ENCODE measurements at places on chromosomes 7 and 10.

- DNase-seq, result no peak
Measured at GRCh38 chr10:54057357-54057756, 743.7 kb downstream of the PCDH15 start.

DNA sequence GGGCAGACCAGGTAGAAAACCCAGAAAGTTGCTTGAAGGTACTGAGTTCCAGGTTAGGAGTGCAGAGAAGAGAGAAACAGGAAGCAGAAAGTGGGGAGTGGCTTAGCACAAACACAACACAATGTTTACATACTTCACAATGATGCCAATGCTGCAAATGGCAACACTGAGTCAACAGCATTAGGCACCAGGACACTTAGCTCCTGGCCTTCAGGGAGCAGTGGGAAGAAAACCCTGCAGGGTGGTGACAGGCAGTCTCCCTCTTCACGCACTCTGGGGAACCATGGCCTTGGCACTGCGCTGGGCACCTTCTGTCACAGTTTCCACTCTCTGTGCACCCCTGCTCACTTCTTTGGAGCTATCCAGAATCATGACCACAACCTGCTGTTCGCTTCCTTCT, 7.3 kb downstream of the ICA1 start:
- peak; percentile 26 for DNase-seq

DNA sequence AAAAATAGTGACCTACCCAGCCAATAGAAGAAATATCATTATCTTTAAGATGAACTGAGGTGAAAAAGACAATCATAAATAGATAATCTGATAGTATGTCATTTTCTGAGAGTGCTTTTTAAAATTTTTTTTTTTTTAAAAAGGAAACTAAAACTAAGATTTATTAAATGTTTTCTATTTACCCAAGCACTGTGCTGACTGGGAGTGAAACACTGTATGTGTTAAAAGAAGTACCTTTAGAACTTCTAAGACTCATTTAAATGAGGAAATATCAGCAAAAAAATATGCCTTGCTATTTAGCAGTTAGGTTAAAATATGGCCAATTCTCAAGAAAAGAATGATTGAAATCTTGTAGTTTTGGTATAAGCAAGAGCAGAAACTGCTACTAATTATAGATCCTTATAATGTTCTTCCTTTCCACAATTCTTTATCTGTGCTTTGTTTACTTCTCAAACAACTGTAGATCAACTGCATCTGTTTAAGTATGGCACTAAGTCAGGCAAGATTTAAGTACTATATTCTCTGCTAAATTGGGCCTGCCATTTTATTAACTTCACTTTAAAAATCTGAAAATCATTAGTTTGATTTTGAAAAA, 39.5 kb upstream of the WNT2 start:
- DNase-seq, result no peak

- DNase-seq, result no peak
Measured at GRCh38 chr10:77228559-77228958, 409.0 kb downstream of the KCNMA1 start.

GRCh38 chr10:111556666-111557065, 479.8 kb downstream of the ADRA2A start:
- no peak for DNase-seq

- DNase-seq, result no peak
Measured at GRCh38 chr7:136964347-136964746, 95.9 kb downstream of the CHRM2 start.

DNA sequence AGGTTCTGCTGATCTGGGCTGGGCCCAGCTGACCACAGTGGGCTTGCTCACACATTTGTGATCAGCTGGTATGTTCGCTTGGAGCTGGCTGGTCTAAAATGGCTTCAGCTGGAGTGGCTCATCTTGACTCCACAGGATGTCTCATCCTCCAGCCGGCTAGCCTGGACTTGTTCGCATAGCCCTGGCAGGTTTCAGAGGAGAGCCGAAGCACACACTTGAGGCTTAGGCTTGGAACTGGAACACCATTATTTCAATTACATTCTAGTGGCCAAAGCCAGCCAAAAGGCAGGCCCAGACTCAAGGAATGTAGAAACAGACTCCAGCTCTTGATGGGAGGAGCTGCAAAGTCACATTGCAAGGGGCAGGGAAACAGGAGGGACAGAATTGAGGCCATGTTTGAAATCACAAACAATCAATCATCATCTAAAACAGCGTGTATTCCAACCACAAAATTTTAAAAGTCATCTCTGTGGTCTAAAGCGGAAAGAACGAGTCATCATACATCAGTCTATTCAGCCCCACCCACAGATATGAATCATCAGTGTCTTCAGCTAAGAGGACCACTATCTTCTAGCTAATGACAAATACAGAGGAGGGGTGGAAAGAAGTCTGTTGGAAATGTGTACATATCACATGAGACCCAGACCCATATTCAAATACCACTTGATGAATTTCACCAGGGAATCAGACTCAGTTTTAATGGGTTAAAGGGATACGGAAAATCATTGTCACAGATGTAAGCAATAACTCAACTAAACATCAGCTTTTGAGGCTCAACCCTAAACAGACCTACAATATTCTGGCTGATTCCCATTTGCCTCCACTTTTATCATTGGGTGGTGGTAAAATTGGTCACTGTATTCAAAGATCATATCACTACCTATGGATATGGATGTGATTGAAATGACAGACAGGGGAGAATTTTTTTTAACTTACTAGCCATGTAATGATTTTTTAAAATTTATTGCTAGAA, 139.0 kb upstream of the MKLN1 start:
- peak; percentile 90 for DNase-seq

DNA sequence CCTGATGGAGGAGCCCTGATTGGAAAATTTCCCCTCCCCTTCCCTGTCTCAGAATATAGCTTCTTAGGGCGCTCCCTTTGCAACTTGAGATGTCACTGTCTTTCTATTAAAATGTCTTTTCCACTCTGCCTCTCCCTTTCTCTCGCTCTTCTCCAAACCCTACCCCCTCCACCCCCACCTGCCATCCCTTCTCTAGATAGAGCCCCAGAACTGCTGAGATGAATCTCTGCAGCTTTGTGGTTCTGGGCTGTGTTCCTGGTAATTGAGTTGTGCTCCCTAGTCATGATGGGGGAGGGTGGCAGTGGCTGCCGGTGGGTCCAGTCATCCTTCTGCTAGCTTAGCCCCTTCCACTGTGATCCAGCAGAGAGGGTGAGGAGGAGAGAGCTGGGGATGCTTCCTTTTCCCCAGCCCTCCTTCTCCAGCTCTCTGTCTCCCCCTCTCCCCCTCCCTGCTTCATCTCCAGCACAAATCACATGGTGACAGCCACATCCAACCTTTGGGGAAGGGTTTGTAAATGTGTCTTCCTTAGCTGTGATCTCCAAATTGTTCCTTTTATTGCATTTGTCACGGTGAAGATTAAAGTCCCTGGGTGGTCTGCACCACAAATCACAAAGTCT, 50.8 kb upstream of the BTRC start:
- no peak for DNase-seq

- peak; percentile 75 for DNase-seq
Measured at GRCh38 chr7:27640884-27641574, 21.7 kb downstream of the HIBADH start.

DNA sequence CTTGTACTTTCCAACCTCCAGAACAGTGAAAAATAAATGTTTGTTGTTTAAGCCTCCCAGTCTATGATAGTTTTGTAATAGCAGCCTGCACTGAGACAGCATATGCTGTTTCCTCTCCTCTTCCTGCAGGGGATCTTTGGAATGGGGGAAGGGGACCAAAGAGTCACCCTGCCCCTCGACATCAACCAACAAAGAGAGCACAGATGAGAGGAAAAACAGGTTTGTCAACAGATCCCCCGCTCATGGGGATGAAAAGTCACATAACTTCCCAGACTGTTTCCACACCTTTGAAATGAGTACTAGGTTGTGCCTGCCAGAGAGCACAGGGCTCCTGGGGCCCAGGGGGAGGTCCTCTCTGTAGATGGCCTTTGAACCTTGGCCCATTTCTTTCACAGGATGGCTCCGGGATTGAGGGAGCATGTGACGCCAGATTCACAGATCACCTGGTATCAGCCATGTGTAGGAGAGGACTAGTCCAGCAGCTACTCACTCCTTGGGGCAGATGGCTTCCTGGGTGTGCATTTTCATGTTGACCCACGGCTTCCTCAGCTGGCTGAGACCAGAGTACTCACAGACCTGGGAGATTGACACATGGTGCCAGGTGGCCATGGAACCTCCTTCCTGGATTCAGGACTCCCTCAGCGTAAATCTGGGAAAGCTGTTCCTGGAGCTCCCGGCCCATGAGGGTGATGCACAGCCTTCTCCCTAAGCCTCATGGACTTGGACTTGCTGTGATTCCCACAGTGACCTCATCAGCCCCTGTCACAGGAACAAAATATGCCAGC, 125.6 kb downstream of the CXCL12 start:
- DNase-seq, result no peak

Measured in LoVo (cell line).